ENCODE measurements at places on chromosomes 13 and 19.

GRCh38 chr13:74774264-74774663 is 640.1 kb upstream of the KLF12 start:
- no peak for DNase-seq

- DNase-seq, result no peak
These were observed 18.1 kb downstream of the RNASEH2B start for GRCh38 chr13:50927701-50928100.

DNA sequence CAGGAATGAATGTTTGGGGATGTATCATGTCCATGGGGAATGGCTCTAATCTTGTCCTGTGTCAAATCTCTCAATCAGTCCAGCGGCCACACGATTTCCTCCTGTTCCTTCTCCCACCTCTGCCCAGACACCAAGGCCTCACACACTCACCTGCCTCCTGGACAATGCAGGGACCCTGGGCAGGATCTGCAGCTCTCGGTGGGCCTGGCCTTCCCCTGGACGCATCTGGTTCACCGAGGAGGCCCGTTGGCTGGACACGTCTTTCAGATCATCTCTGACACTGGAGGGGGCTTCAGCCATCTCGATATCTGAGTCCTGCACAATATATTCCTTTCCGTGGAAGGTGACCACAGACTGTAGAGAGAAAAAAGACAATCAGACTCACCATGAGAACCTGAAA is 21.4 kb downstream of the ZSCAN5C start:
- no peak for DNase-seq

GRCh38 chr13:40064154-40065097 is 409.0 kb downstream of the COG6 start:
- DNase-seq, result peak; percentile 90

DNA sequence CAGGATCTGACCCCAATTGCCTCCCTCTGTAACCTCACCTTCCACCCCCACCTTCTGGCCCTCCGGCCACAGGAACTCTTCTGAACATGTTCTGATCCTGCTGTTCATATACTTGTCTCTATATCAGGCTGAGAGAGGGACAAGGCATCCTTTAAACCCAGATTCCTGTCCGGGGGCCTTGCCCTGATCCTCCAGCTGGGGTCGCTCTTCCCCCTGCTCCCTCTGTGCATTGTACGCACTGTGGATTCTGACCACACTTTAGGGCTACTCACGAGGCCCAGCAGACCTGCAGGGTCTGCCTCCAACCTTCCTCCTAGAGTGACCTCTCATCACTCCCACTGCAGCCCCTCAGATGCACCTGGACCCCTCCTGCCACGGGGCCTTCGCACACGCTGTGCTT is 269.3 kb downstream of the UQCRFS1 start:
- no peak for DNase-seq

DNA sequence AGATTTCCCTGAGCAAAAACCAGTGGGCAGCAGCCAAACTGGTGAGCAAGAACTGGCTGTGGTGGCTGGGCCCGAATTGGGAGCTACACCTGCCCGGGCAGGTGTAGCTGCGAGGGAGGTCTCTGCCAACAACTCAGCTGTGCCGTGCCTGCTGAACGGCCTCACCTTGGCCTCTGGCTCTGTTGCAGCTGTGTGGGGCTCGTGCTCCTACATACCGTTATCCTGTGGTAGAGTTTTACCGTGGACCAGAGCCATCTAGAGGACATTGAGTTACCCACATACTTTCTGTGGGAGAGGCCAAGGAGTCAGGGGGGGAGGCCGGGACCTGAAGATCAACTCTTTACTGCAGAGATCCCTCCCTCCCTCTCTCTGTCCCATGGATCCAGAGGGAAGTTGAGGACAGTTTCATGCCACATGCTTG is 113.2 kb downstream of the TM9SF2 start:
- DNase-seq, result no peak

DNA sequence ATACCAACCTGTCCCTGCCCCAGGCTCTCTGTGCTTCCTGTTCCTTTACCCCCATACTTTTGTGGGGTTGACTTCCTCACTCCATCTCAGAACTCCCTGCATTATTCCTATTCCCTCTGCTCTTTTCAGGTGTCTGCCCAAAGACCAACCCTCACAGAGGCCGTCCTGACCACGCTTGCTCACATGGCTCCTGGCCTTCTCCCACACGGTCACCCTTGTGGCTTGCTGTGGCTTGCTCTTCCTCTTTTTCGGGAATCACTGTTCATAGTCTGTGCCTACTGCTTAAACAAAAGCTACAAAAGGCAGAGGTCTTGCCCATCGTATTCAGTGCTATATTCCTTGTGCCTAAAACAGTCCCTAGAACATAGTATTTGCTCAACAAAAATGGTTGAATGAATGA is 25.2 kb upstream of the ARGLU1 start:
- no peak for DNase-seq

DNA sequence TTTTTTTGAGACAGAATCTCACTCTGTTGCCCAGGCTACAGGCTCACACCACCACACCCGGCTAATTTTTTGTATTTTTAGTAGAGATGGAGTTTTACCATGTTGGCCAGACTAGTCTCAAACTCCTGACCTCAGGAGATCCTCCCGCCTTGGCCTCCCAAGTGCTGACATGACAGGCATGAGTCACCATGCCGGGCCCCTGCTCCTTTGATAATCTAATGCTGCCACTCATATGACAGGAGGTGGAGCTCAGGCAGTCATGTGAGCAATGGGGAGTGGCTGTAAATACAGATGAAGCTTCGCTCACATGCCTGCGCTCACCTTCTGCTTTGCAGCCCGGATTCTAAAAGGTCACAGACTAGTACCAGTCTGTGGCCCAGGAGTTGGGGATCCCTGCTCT is 25.1 kb downstream of the ARHGEF18 start:
- peak; percentile 72 for DNase-seq

DNA sequence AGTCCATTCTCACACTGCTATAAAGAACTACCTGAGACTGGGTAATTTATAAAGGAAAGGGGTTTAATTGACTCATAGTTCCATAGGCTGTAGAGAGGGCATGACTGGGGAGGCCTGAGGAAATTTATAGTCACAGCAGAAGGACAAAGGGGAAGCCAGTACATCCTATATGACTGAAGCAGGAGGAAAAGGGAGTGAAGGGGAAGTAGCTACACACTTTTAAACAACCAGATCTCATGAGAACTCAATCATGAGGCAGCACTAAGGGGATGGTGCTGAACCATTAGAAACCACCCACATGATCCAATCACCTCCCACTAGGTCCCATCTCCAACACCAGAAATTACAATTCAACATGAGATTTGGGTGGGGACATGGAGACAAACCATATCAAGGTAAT is 209.1 kb downstream of the DIAPH3 start:
- no peak for DNase-seq

DNA sequence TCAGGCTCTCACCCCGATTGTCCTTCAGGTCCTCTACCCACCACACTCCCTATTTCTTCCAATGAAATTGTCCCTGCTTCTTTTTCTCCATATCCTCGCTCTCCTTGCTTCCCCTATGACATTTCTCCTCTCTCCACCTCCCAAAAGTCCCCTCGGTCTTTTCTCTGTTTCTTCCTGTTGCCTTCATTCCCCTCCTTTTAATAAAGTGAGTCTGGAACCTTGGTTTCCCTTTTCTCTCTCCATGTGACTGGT is 676 bp upstream of the ZNF574 start:
- no peak for DNase-seq

GRCh38 chr19:58279042-58279924 is 528 bp downstream of the ZNF8 start:
- DNase-seq, result peak; percentile 61

GRCh38 chr19:17998827-17999150 is 9.2 kb upstream of the ARRDC2 start:
- no peak for DNase-seq

GRCh38 chr13:103006641-103007426 is 59.4 kb downstream of the SLC10A2 start:
- no peak for DNase-seq

- DNase-seq, result no peak
These were observed 31.9 kb upstream of the ATP11A start for GRCh38 chr13:112657850-112658445.

DNA sequence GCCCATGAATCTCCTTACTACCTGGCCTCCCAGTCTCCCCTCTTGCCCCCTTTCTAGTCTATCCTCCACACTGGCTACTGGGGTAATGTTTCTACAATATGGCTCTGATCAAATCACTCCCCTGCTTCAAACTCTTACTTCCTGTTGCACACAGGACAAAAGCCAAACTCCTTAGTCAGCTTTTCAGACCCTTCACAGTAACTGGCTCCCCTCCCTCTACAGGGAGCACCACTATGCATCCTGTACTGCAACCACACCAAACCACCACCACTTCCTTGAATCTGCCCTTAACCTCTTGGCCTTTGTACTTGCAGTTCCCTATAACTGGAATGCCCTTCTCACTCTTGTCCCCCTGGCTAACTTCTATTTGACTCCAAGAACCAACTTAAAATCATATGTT is 32.2 kb downstream of the DEDD2 start:
- peak; percentile 42 for DNase-seq

GRCh38 chr19:48249502-48250014 is 6.2 kb downstream of the CARD8 start:
- DNase-seq, result no peak

DNA sequence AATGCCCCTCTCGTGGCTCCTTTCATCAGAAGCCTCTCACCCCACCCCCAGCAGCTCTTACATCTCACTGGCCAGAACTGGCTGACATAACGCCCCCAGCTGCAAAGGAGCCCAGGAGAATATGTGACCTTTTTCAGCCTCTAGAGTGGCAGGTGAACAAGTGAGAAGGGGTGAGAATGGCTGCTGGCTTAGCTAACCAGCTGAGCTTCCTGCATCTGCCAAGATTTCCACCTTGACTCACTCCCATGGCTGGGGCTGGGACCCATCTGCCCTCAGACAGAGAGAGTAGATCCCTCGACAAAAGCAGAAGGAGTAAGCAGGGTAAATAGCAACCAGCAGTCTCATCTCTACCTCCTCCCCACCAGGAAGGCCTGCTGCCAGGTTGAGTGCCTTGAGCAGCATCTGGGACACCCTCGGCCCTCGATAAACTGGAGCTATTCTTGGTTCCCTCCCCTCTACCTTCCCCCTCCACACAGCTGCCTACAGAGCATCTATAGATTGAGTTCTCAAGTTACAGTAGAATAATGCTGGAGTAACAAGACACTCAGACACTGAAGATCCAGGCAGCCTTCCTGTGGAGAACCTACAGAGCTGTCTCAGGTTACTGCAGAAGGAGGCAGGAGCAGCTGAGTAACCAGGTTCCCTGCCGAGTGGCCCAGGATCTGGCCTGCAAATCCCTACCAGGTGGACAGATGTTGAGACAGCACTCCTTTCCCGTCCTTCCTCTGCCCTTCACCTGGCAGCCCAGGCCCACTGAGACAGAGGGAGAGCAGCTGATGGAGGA is 15.5 kb downstream of the KASH5 start:
- DNase-seq, result no peak

- peak; percentile 69 for DNase-seq
These were observed 17.2 kb upstream of the CFAP97D2 start for GRCh38 chr13:114161644-114162532.

- peak; percentile 46 for DNase-seq
These were observed 752.5 kb upstream of the SGCG start for GRCh38 chr13:22428188-22428828.

DNA sequence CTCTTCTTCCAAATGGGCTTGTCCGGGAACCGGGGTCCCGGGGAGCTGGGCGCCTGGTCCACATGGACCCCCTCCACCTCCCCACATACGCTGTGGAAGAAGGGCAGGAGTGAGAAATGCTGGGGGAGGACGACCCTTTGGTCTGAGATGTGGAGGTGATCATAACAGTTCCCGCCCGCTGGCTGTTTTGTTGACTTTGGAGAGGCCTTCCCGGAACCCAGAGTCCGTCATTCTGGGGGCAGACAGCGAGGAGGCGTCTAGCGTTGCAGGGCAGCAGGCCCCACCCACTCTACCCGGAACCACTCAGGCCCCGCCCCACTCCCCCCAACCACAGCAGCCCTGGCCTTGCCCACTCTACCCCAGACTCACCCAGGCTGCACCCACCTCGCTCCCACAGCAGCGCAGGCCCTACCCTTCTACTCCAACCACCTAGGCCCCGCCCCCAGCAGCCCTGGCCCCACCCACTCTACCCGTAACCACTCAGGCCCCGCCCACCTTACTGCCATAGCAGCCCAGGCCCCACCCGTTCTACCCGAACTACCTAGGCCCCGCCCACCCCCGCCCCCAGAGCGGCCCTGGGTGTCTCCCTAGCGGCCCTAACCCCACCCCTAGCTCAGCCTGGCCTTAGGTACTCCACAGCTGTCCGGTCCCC is 7.1 kb downstream of the GPR108 start:
- DNase-seq, result no peak

DNA sequence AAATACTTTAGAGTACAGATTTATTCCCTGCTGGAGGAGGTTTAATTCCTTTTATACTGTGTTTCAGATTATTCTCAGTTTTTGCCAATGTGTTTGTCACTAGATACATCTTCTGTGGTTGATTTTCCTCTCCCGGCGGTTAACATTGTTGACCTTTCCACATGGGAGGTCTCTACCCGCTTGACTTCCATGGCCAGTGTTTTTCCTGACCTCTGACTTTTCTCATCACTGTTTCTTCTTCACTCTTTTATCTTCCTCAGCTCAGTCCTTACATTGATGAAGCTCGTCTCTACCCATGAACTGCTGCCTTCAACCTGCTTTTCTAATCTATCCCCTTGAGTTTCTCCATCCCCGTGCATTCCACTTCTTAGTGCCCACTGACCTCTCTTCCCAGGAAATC is 517.4 kb downstream of the GPC6 start:
- no peak for DNase-seq

- peak; percentile 39 for DNase-seq
These were observed 5.0 kb downstream of the PVR start for GRCh38 chr19:44648631-44649251.

GRCh38 chr13:40384976-40385857 is 281.2 kb downstream of the FOXO1 start:
- no peak for DNase-seq

- DNase-seq, result no peak
These were observed 915 bp downstream of the SHC2 start for GRCh38 chr19:459724-460511.

DNA sequence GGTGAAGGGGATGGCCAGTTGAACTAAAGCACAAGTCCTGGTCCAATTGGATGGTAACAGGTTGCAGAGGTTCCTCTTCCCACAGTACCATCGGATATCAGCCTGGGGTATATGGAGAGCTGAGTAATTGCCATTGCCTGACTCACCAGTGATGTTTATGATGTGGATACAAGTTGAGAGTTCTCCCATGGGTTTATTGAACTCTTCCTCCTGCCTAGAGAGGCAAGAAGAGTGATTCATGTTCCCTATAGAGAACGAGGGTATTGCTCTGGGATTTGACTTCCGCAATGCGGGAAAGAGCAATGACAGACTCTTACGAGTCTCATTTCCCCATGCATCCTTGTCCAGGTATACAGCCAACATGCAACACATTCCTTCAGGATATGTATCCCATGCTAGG is 111.3 kb upstream of the PCDH9 start:
- DNase-seq, result no peak

GRCh38 chr19:15902254-15902653 is 4.4 kb upstream of the CYP4F2 start:
- DNase-seq, result no peak
